ENCODE measurements at places on chromosomes 6 and 20.

DNA sequence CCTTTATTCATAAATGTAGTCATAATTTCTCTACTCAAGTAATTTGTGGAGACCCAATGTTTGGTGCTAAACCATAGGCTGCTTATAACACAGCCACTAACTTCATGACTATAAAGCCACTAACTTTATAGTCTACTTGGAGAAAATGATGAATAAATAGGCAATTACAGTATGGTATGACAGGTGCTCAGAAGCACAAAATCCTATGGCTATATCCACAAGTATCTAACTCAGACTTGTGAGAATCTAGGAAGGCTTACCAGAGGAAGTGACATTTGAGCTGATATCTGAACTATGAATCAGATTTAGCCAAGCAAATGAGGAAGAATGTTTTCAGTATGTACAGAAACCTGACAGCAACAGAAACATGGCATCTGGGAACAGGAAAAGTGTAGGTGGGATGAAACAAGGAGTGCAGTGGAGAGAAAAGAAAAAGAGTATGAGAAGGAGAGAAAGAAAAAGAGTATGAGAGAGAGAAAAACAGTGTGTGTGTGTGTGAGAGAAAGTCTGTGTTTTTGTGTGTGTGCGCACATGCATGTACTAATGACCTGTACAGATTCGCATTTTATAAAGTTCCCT lies 59.9 kb downstream of the REV3L start:
- no peak for DNase-seq

- DNase-seq: no peak
Measured at GRCh38 chr6:145562771-145563615, 172.3 kb downstream of the EPM2A start.

DNA sequence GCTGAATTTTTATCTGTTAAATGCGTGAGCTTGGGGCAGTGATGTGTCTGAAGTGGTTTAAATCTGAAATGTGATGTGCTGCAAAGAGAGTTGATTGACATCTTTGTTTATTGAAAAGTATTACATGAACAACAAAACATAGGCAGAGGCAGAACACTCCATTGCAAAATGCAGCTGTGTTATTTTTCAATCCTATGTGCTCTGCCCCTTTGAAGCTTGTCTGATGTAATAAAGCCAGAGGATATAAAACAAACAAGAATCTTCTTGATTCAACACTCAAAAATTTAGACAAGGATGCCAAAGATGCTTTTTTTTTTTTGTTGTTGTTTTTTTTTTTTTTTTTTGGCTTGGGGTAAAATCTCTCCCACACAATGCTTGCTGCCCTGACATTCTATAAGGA lies 482.4 kb upstream of the MMS22L start:
- DNase-seq: no peak

DNA sequence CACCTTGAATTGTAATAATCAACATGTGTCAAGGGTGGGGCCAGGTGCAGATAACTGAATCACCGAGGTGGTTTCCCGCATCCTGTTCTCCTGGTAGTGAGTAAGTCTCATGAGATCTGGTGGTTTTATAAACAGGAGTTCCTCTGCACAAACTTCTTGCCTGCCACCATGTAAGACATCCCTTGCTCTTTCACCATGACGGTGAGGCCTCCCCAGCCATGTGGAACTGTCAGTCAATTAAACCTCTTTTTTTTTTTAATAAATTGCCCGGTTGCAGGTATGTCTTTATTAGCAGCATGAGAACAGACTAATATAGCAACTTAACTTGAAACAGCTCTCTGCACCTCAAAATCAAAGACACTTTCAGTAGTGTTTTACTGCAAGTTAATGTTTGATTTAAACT lies 121.6 kb downstream of the OGFRL1 start:
- no peak for DNase-seq

DNA sequence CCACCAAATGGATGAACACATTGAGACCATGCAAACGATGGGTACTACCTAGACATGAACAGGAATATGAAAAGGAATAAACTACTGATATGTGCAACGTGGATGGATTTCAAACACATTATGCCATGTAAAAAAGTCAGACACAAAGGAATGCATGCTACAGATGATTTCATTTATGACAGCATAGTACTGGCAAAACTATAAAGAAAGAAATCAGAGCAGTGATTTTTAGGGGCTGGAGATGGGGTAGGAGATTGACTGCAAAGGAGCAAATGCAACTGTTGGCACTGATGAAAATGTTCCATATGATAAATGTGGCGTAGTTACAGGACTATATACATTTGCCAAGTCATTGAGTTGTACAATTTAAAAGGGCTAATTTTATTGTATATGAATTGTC lies 13.4 kb upstream of the COL12A1 start:
- DNase-seq: no peak

GRCh38 chr6:14228571-14228970 lies 111.0 kb downstream of the CD83 start:
- no peak for DNase-seq

- no peak for DNase-seq
Measured at GRCh38 chr20:63064310-63064709, 57.5 kb upstream of the BHLHE23 start.

DNA sequence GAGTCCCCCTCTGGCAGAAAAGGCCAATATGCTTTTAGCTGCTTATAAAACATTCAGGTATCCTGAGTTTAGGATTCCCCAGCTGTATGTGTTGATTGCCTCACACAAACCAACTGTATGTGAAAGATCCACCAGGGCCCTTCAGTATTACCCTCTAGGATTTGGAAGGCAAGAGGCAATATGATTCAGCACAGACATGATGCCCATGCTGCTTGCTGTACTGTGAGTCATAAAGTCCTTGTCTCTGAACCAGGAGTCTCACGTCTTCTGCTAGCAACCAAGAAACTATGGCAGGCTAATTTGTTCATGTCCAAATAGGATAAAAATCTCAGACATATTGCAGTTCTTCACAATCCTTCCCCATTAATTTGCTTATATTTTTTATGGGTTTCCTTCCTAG lies 789.2 kb upstream of the SLC35B3 start:
- DNase-seq: no peak

- DNase-seq: no peak
Measured at GRCh38 chr6:153618371-153619322, 420.4 kb upstream of the OPRM1 start.

DNA sequence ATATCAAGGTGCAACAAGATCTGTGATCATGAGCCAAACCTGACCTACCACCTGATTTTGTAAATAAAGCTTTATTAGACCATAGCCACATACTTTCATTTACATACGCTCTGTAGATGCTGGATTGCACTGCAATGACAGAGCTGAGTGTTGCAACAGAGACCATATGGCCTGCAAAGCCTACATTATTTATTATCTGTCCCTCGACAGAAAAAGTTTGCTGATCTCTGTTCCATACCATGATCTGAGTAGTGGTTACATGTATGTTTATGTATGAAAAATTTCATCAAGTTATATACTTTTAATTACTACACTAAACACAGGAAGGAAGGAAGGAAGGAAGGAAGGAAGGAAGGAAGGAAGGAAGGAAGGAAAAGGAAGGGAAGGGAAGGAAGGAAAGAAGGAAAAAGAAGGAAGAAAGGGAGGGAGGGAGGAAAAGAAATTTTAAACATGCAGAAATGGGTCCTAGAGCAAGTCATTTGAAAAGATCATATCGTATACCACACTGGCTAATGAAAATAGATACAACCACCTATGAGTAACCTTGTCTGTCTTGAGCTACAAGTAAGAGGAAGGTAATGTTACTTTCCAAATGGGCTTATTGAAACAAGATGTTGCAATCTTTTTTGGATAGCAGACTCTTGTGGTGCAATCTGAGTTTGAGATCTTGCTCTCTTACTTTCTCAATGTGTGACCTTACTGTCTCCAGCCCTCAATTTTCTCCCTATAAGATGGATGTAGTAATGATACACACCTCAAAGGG lies 441.0 kb downstream of the KIF16B start:
- peak; percentile 2 for DNase-seq

- DNase-seq: peak; percentile 30
Measured at GRCh38 chr20:1824181-1824580, 71.0 kb upstream of the SIRPA start.

DNA sequence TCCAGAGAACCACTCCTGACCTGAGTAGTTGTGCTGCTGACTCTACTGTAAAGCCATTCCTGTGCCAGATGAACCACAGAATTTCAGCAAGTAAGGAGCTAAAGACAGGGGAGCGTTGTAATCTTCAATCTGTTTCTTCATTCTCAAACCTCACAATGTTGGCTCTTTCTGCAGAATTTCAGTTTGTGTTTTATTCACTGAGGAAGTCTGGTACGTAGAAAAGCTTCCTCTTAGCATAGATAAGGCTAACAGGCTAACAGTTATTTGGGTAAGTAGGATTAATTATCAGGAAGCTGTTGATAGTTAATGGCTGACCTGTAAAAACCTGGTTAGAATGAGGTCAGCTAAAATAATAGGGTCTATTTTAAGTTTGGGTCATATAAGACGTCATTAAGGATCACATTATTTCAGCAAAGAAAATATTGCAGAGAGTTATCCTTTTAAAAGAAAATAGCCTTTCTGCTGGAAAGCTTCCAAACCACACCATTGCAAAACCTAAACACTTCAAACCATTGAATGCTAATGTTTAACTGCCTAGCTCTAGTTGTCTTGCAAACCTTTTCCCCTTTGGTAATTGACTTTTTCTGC lies 14.1 kb upstream of the TENT5A start:
- DNase-seq: peak; percentile 79

GRCh38 chr6:32111424-32112066 lies 2.4 kb upstream of the TNXB start:
- DNase-seq: no peak

- DNase-seq: no peak
Measured at GRCh38 chr6:52210227-52210626, 24.1 kb downstream of the IL17A start.

GRCh38 chr20:58585753-58586540 lies 65.1 kb upstream of the STX16 start:
- DNase-seq: no peak

DNA sequence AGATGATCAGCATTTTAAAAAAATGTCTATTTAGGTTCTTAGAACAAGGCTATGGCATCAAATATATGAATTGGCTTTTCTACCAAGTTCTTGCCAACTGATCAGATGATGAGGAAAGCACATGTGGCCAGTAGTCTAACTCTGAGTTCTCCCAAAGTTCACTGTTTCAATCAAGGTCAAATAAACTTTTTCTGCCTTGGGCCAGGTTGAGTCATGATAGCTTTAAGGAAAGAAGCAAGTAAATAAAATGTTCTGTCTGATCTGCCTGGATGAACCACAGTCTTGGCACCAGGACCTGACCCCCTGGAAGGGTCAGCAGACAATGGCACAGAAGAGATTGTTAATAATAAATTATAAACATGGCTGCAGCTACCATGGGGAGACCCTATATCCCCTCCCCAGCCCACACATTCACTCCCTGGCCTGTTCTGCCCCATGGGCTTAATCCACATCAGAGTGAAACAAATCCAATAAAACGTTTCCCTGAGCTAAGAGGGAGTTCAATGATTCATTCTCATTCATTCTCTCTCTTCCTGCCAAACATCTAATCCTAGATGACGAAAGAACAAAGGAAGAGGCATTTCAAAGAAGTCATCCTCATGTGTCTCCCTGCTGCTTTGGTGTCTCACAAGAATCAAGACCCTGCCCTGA lies 661.6 kb downstream of the DHX35 start:
- no peak for DNase-seq

GRCh38 chr20:31565699-31566318 lies 39.3 kb upstream of the ID1 start:
- DNase-seq: no peak

GRCh38 chr6:44475779-44476434 lies 88.4 kb downstream of the CDC5L start:
- DNase-seq: peak; percentile 80

GRCh38 chr6:40817369-40817768 lies 221.7 kb downstream of the UNC5CL start:
- DNase-seq: no peak

DNA sequence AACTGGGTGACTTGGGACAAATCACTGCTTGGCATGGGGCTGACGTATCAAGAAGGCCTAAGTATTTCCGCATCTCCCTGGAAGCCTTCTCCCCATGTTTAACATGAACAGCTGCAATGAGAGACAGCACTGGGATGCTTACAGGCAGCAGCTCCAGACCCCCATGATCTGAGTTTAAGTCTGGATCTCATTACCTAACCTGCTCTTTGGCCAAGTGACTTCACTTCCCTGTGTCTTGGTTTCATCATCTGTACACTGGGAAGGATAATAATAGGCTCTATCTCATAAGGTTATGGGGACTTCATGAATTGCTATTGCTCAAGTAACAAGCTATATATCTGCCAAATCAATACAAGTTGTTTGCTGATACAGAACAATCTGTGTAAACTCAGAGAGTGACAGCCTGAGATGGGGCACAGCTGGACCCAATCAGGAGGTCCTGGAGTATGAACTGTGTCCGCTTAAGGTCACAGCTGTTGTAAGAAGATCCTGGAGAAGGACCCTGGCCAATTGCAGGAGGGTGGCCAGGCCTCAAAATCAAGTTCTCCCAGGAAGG lies 56.0 kb downstream of the TGM2 start:
- DNase-seq: no peak

DNA sequence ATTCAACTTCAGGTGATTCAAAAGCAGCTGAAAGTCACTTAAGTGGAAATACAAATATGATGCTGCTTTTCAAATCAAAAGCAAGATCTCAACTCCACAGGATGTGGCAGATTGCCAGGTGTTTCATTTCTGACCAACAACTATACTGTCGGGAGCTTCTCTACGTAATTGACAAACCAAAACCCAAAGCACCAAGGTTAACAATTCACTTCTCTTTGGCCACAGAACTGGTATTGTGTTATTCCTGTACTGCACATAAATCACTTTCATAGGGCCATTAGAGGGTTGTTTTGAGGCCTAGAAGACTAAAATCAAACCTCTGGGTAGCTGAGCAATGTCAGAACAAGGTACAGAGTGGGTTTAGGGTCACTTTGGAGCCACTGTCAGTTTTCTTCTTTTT lies 169.7 kb downstream of the HAO1 start:
- no peak for DNase-seq

DNA sequence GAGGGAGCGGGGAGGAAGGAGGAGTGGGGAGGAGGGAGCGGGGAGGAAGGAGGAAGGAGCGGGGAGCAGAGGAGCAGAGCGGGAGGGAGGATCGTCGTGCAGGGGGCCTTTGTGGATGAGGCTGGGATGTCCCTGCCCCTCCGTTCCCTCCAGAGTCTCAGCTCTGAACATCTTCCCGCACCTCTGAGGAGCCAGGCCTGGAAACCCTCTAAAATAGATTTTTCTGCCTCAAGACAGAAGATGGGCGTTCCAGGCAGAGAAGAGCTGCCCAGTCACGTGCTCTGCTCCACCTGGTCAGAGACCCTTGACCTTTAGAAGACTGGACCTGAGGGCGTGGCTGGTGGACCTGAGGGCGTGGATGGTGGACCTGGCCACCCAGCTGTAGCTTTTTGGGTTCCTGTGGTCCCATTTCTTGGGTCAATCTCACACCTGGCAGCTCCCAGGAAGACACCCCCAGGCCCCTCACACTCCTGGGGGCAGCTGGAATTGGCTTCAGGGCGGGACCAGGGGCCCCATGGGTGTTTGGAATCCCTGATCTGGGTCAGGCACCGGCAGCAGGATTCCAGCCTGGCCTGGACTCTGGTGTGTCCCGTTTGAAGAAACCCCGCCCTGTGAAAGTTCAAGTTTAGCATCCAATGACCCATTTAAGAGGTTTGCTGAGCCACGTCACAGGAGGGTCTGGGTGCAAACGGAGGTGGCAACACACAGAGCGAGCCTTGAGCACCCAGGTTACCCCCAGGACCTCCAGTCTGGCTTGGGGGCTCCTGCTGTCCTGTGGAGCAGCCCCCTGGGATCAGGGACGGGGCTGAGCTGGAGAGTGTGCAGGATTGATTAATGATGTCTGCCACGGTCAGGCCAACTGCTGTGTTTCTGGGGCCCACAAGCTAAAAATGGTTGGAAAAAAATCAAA lies 96.9 kb upstream of the BHLHE23 start:
- no peak for DNase-seq
